H7 (cell line): ENCODE measurements at places on chromosomes 4 and X. TPM values are rescaled to one million over a fixed set of nuclear protein-coding genes. Genes with fewer than 3 reads are reported as not detected.

Gene SNCA
- 2.9 and 3.3 TPM in 2 replicates for total RNA-seq

Gene PCDH7
- total RNA-seq = 3.7 and 8.2 TPM in 2 replicates

Gene GPR101
- total RNA-seq = not detected in 2 replicates

Gene BTK
- 0.07 and 0.11 TPM in 2 replicates for total RNA-seq

Gene TMPRSS11F
- total RNA-seq = not detected in 2 replicates

GRCh38 chr4:35565640-35566039 lies 678.7 kb downstream of the ARAP2 start:
- DNase-seq = no peak

DNA sequence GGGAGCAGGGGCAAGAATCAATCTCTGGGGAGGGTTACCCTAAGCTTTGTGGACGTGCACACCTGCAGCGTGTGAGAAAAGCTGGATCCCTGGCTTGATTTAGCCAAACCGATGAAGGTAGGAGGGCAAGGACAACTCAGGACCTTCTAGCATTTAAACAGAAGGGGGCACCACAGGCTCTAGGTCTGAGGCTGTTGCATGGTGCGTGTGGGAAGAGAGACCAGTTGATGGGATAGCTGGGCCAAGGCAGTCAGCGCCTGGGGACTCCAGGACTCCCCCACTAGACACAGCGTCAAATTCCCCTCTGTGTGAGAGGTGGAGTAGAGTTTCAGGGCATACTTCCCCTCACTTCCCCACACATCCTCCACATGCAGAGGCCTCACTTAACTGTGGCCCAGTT lies 4.3 kb downstream of the GABRQ start:
- peak; percentile 37 for DNase-seq
